ENCODE measurements at places on chromosomes 16 and 17.

GRCh38 chr16:74275031-74275636, 21.5 kb upstream of the PSMD7 start:
- no peak for DNase-seq

GRCh38 chr16:19094542-19095365, 19.0 kb upstream of the ITPRIPL2 start:
- DNase-seq, result no peak

DNA sequence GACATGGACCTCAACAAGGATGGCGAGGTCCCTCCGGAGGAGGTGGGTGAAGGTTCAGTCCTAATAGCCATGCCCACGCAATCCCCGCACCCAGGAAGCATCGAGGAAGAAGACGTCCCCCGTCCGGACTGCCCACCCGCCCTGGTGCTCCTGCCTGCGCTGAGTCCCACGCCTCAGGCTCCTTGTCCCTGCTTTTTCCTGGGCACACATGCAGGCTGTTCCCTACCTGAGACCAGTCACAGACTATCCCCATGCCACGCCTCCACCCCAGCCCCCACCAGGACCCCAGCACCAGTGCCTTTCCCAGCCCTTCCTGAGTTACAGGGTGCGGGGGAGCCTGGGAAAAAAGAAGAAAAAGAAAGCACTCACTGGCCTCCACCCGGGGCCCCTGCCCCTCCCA, 9.0 kb downstream of the FKBP10 start:
- no peak for DNase-seq

GRCh38 chr17:41666708-41667279, 21.9 kb upstream of the EIF1 start:
- DNase-seq, result peak; percentile 46

DNA sequence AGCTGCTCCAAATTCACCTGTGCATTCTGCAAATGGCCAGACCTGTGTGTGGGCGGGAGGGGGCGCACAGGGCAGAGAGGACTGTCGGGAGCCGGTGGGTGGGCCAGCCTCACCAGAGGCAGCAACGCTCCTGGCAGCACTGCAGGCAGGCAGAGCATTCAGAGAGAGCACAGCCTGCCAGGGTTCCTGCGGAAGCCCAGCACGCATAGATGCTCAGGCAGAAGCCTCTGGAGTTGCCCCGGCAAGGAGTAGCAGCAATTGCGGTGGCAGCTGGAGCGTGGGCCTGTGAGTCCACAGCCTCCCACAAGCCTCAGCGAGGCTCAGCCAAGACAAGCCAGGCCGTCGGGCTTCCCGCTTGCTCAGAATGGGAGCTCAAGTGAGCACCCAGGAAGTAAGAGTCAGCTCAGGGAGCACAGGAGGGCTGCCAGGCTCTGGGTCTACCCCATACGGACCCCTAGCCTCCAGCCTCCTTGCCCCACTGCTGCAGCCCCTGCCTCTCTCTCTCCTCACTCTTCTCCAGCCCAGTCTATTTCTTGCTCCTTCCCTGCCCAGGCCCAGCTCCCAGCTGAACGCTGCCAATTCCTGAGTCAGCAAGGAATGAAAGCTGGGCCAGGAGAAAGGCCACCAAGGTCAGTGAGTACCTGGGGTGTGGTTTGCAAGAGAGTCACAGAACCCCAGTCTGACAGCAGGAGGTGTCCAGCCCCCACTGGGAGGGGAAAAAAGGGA, 9.6 kb downstream of the EMC6 start:
- no peak for DNase-seq

GRCh38 chr16:78705694-78706093, 606.2 kb downstream of the WWOX start:
- DNase-seq, result no peak

DNA sequence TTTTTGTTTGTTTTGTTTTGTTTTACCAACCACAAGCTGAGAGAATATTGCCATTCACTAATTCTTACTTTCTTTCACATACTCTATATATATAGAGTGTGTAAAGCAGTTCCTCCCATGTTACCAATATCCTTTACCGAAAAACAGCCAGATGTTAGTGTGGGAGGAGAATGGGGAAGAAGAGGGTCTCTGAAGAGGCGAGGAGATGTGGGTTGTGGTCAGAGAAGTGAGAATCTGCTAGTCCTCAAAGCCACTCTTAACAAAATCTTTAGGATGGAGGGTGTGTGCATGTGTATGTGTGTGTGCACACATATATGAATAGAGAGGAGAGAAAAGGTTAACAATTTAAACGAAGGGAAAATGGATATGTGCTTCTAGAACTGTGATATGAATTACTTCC, 80.6 kb downstream of the TUBD1 start:
- DNase-seq, result no peak

DNA sequence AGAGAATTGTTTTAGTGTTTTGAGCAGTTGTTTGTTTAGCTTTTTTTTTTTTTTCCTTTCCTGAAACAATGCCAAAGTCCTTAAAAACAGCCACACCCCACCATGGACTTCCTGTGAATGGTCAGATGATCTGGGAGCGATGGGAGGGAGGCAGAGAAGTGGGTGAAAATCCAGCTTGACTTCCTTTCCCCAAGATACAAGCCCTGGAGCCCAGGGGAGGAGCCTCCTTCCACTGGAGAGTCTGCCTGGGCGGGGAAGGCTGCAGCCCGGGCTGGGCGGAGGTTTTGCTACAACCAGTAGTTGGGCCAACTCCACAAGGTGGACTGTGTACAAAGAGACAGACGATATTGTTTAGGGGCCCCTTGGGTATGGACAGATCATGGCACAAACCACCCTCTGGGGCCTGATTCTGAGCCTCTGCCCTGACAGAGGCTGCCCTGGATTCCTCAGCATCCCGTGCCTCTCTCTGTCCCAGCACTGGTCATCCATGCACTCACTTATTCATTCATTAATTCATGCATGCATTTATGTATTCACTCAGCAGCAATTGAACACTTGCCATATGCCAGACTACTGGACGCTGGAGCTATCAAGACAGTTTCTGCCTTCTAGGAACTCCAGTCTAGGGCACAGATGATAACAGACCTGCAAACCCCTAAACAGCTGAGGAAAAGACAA, 29.8 kb downstream of the WSB1 start:
- DNase-seq, result no peak

DNA sequence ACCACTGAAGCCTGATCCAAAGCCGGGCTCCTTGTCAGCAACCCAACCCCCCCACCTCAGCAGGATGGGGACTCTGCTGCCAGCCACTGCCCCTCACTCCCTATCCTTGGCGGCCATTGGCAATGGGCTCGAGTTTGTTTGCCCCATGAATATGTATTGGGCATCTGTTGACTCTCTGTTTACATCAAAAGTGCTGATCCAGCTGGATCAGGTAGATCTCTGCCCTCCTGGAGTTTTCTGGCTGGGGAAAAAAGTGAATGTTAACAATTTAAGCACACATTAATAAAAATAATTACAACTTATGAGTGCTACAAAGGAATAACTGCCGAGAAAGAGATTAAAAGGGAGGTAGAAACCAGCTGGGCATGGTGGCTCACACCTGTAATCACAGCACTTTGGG, 62.5 kb downstream of the ATP2C2 start:
- no peak for DNase-seq

- no peak for DNase-seq
Measured at GRCh38 chr17:3857261-3858105, 11.4 kb upstream of the NCBP3 start.

- no peak for DNase-seq
Measured at GRCh38 chr16:1963806-1964505, 670 bp downstream of the RPS2 start.

DNA sequence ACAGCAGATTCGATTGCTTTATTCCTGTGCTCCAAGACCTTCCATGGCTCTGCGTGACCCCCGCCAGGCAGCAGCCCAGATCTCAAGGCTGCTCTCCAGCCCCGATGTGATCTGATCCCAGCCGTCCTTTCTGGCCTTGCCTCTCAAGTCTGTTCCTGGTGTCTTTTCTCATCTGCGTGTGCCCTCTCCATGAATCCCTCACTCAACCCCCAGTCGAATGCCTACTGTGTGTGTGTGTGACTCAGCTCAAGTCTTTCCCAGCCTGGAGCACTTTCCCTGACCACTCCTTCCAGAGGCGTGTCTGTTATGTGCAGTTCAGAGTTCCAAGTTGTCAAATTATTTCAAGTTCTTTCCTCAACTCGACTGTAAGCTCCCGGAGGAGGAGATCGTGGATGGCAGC, 64.0 kb downstream of the MRM1 start:
- no peak for DNase-seq

- DNase-seq, result no peak
Measured at GRCh38 chr16:77430787-77431585, 3.8 kb downstream of the ADAMTS18 start.

GRCh38 chr16:90019543-90020259, 445 bp upstream of the DBNDD1 start:
- DNase-seq, result no peak

GRCh38 chr16:64657316-64658011, 464.4 kb downstream of the CDH11 start:
- no peak for DNase-seq

- DNase-seq, result no peak
Measured at GRCh38 chr17:69547947-69548346, 133.4 kb downstream of the MAP2K6 start.
